Left ventricle myocardium inferior (tissue), 1 donor: ENCODE measurements at places on chromosomes 5 and 9. TPM values are rescaled to one million over a fixed set of nuclear protein-coding genes. Genes with fewer than 3 reads are reported as not detected.

DNA sequence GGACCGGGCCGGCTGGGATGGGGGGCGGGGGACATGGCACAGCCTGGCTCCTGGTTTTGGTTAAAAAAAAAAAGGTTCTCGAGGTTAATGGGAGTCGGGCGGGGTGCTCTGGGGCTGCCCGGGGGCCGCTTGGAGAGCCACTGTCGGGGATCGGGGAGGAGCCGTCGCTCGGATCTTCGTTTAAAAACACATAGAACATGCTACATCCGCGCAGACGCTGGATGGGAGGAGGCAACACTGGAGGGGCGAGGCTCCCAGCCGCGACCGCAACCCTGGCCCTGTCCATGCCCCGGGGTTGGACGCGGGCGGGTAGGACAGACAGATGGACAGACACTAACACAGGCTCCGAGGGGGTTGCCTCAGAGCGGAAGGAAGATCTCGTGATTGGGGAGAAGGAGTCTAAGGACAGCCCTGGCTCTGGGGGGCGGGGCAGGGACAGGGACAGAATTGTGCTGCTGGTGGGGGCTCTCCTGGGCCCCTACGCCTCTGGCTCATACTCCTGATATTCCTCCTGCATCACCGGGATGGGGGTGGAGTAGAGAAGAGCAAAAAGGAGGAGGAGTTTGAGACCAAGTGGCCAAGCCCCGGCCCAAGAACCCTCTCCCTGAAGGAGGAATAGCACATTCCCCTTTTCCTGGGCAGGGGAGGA is 9.9 kb downstream of the SNCB start:
- no peak for DNase-seq

- DNase-seq, result no peak
Observed at GRCh38 chr5:38830521-38831051, 15.2 kb upstream of the OSMR start.

GRCh38 chr5:74145951-74146350 is 494.6 kb downstream of the ENC1 start:
- no peak for DNase-seq

DNA sequence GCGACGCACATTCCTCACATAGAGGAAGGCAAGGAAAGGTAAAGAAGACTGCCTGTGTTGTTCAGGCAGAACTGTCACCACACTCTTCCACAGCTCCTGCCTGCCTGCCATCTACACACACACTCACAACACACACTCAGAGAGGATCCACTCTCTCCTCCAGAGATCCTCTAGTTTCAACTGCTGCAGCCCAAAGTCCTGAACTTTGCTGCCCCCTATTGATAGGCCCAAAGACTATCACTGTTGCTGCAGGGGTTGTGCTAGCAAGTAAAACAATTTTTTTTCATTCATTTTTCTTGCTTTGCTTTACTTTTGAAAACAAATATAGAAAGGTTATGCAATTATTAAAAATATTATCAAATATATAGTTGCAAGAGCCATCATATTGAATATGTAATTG is 5.9 kb upstream of the CFAP90 start:
- no peak for DNase-seq

- no peak for DNase-seq
Observed at GRCh38 chr5:36153726-36154125, 1.8 kb downstream of the SKP2 start.

- no peak for DNase-seq
Observed at GRCh38 chr9:95822583-95823431, 52.7 kb upstream of the ERCC6L2 start.

DNA sequence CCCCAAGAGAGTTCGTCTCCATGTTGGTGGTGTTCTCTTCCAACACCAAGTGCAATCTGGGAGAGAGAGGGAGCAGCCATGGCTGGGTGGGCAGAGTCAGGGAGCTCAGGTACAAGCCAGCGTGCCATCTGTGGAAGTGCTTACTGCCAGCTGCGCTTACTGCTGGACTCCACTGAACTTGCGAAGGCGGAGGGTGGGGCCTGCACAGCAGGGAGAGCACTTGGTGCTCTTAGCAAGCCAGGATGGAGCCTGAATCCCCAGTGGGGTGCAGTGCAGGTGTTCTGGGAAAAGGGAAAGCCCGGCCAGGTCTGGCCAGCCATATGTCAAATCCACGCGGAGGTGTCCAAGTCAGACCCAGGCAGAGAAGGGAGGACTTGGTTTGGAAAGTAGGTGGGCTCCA is 142.0 kb downstream of the FANCC start:
- DNase-seq, result no peak

- DNase-seq, result no peak
Observed at GRCh38 chr5:15803280-15803679, 303.3 kb downstream of the FBXL7 start.

- peak; percentile 64 for DNase-seq
Observed at GRCh38 chr9:88777498-88778312, 213.6 kb upstream of the S1PR3 start.

The LOX gene
- 4.4 TPM for total RNA-seq

The TTLL11 gene
- total RNA-seq, result 7.3 TPM

The ADAMTS13 gene
- 3.1 TPM for total RNA-seq
